Lung (tissue), 17 donors: ENCODE measurements at places on chromosomes 3 and 15. TPM values are rescaled to one million over a fixed set of nuclear protein-coding genes. Genes with fewer than 3 reads are reported as not detected.

The OR5K2 gene
- total RNA-seq, result not detected

The ZPLD1 gene
- not detected for total RNA-seq

- no peak for DNase-seq
Measured at GRCh38 chr3:72739531-72740466, 108.4 kb downstream of the SHQ1 start.

- DNase-seq, result peak; percentile 68
Measured at GRCh38 chr3:131033480-131034080, 6.9 kb downstream of the NEK11 start.

The LRRIQ4 gene
- 0.09 TPM for total RNA-seq

GRCh38 chr3:51799879-51800749 lies 21.1 kb upstream of the IQCF6 start:
- DNase-seq, result peak; percentile 76

DNA sequence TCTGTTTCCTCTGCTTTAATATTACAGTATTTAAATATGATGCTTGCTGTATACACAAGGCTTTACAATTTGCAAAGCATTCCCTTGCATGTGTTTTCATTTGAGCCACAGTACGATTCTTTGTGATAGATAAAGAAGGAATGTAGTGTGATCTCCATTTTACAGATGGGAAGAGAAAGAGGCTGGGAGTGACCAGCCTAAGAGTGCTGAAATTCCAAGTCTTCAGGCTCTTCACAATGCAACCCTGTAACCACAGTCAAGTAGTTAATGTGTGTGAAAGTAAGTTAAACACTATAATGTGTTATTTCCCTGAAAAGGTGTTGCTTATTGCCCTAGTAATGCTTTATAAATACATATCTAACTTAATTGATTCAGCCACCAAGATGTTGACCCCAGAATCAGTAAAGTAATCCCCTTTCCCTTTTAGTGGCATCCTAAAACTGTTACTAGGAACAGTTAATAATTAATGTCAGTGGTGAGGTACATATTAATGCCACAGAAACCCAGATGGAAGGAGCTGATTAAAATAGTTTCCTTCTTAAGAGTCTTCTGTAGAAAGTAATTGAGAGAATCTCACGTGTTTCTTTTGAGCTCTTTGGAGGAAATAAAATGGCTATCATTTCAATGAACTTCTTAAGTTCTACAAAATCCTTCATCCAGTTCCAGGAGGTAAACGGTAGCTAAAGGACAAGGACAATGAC lies 110.4 kb downstream of the IL12A start:
- DNase-seq, result peak; percentile 29

DNA sequence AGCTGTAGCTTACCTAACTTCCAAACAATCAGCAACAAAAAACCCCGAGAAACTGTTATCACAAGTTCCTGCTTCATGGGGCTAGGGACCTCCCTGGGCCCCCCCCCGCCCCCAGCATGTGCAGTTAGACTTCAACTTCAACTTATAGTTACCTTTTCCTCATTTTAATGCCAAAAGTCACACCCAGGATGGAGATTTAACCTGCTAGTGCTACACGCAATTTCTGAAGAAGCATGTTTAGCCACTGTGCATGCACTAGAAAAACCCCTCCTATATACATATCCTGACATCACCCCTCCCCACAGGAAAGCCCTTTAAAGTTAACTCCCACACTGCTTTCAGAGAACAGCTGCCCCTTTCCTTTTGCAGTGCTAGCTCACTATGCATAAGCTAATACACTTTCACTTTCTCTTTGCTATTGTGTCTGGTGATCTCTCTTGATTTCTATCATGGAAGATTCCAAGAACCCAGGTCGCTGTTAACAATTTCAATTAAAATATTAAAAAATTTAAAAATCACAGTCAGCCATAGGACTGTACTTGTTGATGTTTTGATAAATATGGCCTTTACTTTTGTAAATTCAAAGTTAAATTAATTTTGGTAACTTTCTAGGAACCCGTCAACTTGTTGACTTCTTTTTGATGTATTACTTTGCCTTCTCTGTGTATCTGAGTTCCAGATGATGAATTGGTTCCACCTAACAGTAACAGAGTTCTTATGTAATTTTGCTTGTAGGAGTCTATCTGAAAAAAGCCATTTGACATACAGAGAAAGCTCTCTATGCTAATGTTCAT lies 75.2 kb upstream of the ACAD9 start:
- no peak for DNase-seq

GRCh38 chr15:83112233-83112955 lies 4.9 kb downstream of the TM6SF1 start:
- DNase-seq, result peak; percentile 21

The FOXB1 gene
- not detected for total RNA-seq

DNA sequence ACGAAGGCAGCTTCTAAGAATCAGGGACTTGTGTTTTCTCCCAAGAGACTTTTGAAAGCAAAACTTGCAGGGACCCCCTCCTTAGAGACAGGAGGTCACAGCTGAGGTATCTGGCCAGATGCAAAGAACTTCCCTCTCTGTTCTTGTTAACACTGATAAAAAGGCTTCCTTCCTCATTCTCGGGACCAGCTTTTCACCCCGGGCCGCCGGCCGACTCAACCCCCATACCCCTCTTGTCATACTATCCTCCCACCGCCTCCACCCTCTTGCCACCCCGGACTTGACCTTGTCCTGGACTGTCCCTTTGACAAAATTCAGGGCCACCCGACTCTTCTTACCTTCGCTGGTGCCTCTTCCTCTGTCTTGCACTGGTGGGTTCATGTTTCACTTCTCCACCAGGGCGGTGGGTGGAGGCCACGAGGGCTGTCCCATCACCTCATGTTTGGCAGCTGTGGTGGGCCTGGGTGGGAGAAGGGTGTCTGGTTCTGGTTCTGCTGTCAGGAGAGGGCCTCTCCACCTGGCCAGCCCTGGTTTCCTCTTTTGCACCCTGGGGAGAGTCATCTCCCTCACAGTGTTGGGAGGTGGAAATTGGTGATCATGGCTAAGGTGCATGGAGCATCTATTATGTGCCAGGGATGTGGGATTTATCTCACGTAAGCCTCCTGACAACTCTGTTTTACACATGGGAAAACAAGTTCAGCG lies 32.5 kb downstream of the BHLHE40 start:
- DNase-seq, result no peak

- DNase-seq, result no peak
Measured at GRCh38 chr15:91919014-91919534, 65.6 kb downstream of the SLCO3A1 start.

DNA sequence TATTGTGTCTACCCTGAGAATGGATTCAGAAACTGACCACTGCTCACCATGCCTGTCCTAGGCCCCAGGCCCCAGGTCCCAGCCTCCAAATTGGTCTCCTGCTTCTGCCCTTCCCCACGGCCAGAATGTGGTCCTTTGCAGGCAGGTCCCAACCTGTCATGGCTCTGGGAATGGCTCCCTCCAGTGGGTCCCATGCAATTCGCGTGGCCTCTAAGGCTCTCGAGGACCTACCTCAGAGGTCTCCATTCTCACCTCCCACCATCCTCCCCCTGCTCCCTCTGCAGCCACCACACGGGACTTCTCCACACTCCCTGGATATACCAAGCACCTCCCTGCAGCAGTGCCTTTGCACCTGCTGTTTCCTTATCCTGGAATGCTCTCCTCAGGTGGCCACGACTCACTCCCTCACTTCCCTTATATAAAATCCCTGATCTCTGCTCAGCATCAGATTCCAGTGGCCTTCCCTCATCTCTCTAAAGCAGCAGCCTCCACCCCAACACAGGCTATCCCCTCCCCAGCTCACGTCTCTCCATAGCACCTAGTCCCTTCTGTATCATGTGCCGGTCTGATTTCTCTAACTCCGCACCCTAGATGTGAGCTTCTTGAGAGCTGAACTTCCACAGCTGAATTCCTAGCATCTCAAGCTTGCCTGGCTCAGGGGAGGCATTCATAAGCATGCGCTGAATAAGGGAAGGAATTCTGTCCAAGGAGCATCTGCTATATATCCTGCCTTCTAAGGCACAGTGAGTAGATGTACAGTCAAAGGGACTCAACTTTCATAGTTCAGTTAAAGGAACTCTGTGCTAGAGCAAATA lies 56.9 kb downstream of the ARRDC4 start:
- DNase-seq, result no peak

DNA sequence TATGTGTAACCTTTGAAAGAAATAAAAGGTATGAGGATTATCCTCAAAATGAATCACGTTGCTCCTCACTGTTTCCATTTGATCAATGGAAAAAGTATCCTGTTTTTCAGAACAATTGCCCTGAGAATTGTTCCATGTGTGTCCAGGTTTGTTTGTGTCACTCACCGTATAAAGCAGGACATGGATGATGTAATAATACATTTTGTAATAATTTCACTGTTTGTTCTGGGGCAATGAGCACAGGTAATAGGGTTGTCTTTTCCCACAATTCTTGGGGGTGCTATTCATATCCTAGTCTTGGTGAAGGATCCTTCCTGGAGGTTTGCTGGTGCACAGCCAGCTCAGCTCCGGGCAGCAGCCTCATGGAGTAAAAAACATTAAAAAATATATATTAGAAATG lies 510.8 kb upstream of the MCTP2 start:
- no peak for DNase-seq

DNA sequence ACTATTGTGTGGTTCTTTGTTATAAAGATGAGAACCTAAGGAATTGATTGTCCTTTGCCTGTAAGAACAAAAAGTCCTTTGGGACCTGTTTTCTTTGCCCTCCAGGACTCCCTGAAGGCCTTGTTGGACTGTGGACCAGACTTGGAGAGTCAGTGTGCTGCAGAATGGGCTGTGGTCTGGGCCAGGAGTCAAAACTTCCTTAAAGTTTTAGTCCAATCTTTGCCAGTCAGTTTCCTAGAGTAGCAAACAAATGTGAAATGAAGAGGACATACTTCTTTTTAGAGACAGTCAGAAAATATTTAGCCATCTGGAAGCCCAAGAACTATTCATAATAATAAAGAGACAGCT lies 45.4 kb downstream of the PDE8A start:
- no peak for DNase-seq

DNA sequence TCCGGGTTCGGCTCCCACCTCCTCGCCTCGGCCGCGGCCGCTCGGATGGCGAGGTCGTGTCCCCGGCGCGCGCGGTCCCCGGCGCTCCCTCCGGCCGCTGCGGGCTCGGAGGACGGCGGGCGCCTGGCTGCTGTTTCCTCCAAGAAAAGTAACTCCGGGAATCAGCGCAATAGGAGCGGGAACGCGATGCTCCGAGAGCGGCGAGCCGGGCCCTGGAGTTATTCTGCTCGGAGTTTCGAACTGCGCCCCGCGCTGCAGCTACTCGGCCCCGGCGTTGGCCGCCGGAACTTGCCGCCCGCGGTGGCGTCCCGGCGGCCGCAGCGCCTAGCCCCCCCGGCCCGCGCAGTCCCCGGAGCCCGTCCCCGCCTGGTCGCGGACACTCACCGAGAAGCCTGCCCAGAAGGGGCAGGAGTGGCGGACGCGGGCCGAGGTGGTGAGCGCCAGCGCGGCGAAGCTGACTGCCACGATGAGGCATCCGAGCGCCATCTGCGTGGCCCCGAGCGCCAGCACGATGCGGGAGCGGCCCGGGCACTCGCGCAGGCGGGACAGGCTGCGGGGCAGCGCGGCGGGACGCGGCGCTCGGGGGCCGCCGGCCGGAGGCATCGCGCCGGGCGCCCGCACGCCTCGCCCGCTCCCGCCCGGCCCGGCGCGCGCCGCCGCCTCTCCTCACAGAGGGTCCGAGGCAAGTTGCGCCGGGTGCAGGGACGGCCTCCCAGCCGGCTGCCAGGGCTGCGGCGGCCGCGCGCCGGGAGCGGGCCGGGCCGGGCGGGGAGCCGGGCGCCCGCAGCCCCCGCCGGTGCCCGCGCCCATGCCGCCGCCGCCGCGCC lies 251.9 kb downstream of the TJP1 start:
- DNase-seq, result peak; percentile 33

The PPP2R3A gene
- total RNA-seq, result 17.0 TPM

The GHSR gene
- total RNA-seq, result not detected

- DNase-seq, result no peak
Measured at GRCh38 chr3:155026999-155027591, 53.0 kb upstream of the MME start.
